WERI-Rb-1 (cell line): ENCODE measurements at places on chromosomes 2 and 18.

GRCh38 chr2:239917125-239917956, 107.8 kb downstream of the NDUFA10 start:
- DNase-seq = no peak

DNA sequence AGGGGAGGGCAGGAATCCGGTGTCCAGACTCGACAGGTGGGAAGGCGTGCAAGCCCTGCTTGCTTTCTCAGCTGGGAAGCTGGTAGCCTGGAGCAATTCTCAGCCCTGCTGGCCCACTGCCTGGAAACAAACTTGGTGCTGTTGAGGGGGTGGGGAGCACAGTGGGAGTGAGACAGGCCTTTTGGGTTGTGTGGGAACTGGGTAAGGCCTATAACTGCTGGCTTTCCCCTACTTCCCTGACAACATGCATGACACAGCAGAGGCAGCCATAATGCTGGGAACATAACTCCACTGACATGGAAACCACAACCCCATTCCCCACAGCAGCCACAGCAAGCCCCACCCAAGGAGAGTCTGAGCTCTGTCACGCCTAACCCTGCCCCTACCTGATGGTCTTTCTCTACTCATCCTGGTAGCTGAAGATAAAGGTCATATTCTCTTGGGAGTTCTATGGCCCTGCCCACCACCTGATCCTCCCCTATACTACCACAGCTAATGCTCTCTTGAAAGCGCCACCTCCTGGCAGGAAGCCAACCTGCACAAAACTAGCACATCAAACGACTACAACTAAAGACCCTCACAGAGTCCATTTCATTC, 122.9 kb upstream of the ACVR1C start:
- DNase-seq = peak; percentile 47

GRCh38 chr2:155298001-155298400, 599.5 kb downstream of the KCNJ3 start:
- DNase-seq = no peak

DNA sequence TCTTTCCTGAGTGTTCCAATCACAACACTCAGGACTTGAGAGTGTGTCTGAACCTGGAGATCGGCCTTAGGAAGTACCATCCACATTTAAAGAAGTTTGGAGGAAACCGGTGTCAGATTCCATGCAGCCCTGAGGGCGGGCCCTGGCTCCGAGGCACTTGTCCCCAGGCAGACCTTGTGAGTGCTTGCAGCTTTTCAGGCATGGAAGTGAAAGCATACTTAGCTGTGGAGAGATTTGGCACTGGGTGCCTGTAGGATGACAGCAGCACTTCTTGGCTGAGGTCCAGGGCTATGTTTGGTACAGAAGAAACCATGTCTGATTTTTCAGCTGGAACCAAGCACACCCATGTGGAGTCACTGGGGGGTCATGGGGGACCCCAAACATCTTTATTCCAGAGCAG, 230.8 kb downstream of the SEPTIN10 start:
- no peak for DNase-seq

- no peak for DNase-seq
Measured at GRCh38 chr18:51425889-51426288, 228.4 kb upstream of the MEX3C start.

- no peak for DNase-seq
Measured at GRCh38 chr2:42999856-43000241, 207.5 kb upstream of the HAAO start.

- no peak for DNase-seq
Measured at GRCh38 chr2:75853436-75853835, 142.7 kb upstream of the GCFC2 start.

DNA sequence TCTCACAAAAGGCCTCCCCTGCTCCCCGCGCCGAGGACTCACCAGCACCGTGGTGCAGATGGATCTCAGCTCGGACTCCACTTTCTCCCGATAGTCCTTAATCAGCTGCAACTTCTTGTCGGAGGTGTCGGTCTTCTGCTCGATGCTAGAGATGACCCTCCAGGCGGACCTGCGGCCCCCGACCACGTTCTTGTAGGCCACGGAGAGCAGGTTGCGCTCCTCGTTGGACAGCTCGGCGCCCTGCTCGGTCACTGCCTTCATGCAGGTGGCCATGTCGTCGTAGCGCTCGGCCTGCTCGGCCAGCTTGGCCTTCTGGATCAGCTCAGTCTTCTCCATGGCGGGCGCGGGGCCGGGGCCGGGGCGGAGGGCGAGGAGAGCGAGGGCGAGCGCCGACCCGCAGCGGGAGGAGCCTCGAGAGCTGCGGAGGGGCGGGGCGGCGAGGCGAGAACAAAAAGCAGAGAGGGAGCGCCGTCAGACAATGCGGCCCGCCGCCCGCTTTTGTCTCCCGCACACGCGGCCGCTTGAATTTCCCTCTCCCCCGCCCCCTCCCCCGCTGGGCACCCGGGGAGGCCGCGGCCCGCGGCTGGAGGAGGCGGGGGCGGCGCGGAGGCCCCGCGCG, 571 bp downstream of the YWHAQ start:
- DNase-seq = peak; percentile 88

DNA sequence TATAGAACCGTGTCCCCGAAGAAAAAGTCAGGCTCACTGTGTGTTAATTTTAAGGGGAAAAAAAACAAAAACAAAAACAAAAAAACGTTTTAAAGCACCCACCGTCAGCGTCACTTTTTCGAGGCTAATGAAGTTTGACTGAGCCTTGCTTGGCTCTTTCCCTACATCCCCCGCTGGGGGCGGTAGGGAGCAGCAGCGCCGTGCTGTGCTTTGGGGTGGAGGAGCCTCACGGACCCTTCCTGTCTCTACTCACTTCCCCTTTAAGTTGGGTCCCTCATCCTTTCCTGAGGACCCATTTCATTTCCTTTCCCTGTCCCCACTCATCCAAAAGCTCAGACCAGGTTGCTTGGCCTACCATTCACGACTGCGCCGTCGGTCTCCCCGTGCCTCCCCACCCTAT, 82.8 kb upstream of the RPL31 start:
- DNase-seq = no peak

DNA sequence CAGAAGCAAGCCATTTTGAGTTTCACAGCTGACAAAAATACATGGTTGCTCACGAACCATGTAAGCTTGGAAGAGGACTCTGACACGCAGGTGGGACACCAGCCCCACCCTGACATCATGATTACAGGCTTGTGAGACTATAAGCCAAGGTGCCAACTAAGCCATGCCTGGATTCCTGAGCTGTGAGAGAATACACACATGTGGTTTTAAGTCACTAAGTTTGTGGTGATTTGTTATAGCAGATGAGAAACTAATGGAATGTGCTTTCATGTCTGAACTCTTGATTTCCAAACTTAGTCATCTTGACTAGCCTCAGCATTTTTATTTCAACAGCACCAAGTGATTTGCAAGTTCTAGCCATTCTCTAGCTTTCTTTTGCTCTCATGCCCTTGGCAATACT, 676.1 kb upstream of the CELF4 start:
- DNase-seq = no peak

DNA sequence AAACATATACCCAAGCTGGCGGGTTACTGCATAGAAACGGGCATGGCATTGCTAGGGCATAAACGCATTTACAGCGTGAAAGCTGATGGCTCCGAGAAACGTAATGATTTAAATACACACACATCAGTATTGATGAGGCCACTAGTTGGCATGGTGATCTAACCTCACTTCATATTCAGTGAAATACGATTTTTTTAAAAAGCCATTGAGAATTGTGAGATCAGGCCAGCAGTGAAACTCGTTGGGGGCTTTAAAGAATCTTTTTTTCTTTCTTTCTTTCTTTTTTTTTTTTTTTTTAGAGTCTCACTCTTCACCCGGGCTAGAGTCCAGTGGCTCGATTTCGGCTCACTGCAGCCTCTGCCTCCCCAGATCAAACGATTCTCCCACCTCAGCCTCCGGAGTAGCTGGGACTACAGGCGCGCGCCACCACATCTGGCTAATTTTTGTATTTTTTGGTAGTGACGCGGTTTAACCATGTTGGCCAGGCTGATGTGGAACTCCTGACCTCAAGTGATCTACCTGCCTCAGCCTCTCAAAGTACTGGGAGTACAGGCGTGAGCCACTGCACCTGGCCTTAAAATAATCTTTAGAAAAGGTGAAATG, 2.4 kb upstream of the SMAD7 start:
- no peak for DNase-seq

DNA sequence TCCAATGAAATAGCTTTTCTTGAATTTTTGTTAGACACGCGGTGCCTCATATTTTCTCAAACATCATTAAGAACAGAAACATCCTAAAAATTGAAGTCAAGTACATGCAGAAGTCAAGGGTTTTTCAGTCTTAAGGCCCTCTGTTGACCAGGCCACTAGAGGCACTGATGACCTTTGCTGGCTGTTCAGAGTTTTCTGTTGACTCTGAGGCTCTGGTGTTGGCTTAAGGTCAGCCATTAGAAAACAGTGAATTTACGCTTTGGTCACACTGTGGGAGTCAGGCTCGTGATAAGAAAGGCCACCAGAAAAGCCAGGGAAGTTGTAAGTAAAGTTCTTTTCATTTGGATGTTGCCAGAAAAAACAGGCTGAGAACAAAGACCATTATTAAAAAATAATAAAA, 5.8 kb upstream of the UPP2 start:
- no peak for DNase-seq

- no peak for DNase-seq
Measured at GRCh38 chr2:88549616-88550292, 77.5 kb downstream of the EIF2AK3 start.

DNA sequence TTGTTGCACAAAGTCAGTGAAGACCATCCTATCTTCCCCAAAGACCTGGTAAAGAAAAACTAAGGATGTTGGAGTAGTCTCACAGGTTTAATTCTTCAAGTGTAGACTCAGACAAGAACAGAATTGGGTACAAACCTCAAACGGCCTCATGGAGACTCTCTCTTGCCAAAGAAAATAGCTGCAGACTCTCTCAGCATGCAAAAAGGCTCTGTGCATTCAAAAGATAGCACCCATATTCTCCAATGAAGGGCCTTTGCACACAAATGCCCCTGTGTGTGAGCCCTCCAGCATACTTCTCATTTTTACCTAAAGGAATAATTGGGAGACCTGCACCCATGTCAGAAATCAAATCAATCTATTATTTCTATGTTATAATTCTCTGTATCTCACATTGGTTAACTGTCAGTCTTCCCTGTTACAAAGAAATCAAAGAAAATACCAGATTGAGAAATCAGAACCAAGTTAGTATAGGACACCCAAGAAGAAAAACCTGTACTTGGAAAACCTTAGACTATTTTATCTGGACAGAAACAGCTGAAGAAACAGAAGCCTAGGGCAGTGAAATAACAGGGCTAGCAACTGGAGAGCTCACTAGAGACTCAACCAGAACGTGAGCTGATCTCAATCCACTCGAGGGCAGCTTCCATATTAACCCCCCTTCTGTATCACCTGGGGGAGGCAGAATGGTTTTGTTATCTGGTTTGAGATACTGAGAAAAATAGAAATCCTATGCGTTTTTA, 134.7 kb upstream of the DNAJC10 start:
- DNase-seq = no peak

GRCh38 chr2:177939211-177939610, 133.4 kb downstream of the PDE11A start:
- DNase-seq = no peak

DNA sequence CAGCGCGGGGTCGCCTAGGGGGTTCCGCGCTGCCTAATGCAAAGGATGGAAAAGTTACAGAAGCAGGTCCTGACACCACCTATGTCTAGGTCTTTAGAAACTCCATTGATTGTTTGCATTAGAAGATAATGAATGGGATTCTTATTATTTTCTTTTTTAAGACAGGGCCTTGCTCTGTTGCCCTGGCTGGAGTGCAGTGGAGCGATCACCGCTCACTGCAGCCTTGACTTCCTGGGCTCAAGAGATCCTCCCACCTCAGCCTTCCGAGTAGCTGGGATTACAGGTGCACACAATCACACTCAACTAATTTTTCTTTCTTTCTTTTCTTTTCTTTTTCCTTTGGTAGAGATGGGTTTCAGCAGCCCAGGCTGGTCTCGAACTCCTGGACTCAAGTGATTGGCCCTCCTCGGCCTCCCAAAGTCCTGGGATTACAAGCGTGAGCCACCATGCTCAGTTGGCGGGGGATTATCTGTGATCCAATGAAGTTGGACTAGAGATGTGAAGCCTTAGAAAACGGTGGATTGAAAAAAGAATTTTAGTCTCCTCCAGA, 761 bp upstream of the IDH1 start:
- no peak for DNase-seq

- DNase-seq = no peak
Measured at GRCh38 chr18:73318739-73319479, 451.1 kb upstream of the NETO1 start.

DNA sequence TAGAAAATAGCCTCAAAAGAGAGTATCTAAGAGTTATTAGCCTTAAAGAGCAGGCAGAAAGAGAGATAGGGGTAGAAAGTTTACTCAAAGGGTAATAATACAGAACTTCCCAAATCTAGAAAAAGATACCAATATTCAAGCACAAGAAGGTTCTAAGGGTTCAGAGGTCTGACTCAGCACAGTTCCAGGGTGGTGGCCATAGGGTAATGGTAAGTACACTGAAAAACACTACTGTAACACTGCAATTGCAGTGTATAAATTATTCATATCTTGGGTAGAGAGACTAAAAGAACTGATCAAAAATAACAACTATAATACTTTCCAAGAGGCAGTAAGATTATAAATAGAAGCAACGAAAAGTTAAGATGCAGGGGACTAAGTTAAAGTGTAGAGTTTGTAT, 115.2 kb downstream of the ROCK1 start:
- DNase-seq = no peak

DNA sequence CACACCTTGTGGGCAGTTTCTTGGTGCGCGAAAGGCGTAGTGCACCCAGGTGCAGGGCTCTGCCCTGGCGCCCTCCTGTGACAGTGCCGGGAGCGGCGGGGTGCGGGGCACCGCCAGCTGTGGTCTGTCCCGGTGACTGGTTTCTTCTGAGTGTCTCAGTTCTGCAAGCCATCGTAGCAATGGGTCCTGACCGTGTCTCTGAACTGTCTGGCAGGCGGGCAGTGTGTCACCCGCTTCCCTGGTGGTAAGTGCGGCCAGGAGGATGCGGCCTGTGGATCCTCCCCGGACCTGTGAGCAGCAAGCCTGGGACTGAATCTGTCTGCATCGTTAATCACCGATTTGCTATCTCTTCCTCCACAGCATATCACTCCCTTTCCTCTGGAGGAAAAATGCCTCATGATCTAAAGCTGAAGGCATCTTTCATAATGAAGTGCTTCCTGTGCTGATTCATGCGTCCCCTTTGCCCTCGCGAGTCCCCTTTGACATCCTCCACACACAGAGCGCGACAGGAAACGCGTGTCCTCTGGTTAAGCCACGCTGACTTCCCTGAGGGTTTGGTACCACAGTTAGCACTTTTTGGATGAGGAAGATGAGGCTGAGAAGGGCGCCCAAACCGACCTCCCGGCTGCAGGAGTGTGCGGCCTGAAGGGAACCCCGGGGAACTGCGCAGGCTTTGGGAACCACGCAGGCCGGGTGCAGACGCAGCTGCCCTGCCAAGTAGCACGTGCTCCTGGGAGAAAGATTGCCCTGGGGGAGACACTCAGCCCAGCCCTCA, 416.0 kb upstream of the HS6ST1 start:
- DNase-seq = no peak

- no peak for DNase-seq
Measured at GRCh38 chr2:111030945-111031344, 89.8 kb upstream of the BCL2L11 start.

DNA sequence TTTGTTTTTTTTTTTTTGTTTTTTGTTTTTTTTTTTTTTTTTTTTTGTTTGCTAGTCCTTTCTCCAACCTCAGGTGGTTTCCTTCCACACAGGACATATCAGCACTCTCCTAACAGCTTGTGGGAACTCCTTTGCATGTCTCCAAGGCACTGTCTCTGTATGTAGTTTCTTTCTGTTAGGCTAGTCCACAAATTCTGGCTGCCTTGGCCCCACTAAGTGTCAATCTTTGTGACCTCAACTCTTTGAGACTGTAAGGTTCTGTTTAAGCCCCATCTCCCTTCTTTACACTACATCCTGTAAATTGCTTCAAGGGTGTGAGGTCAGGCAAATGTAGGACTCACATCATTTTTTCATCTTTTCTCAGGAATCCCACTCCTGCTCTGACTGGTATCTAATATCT, 85.1 kb downstream of the NCOA1 start:
- no peak for DNase-seq
